WTC11 (cell line): ENCODE measurements at places on chromosomes 6 and 20. TPM values are rescaled to one million over a fixed set of nuclear protein-coding genes. Genes with fewer than 3 reads are reported as not detected.

DNA sequence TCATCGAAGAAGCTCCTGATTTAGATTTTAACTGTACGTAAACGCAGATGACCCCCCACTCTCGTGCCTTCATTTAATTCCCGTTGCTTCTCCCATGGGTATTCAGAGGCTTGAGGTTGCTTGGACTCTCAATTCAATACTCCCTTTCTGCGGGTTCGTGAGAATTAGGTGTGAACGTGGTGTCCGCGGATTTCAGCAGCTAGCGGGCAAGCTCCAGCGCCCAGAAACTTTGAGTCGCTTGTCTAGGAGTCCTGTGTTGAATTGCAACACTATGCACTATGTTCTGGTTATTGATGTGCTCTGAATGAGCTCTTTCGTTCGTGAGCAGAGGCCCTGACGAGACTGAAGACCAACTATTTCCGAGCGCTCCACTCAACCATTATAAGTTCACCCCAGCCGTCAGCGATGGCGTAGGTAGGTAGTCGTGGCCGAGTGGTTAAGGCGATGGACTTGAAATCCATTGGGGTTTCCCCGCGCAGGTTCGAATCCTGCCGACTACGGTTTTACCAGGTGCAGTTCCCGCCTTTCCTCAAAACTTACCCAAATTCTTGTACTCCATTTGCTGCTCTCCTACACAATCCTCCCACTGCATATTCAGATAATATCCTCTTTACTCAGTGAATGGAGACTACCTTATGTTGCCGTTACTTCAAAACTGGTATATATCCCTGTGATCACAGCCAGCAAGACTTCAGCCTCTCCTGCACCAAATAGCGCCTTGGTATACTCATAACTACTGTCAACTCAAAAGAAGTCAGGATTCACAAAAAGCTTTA lies 72.6 kb upstream of the ZNF184 start:
- H3K27me3 ChIP-seq: peaks cover 30% of the 10 kb centered on the region
- DNase-seq: peak; percentile 92
- no peaks in the 10 kb centered on the region for H3K36me3 ChIP-seq
- H3K4me3 ChIP-seq: peak overlapping the region; percentile 96

The TGM3 gene
- 0.07 to 0.11 TPM in 2 of 3 replicates, not detected in the other for total RNA-seq

The OPN5 gene
- total RNA-seq: not detected in 3 replicates

- peaks cover 34% of the 10 kb centered on the region for H3K4me1 ChIP-seq
- H3K27me3 ChIP-seq: peaks cover 10% of the 10 kb centered on the region
- H3K27ac ChIP-seq: peak within 1 kb of the TSS; percentile 65; the same call in 1 of the 2 replicates
- DNase-seq: peak; percentile 75
- H3K4me3 ChIP-seq: peak within 1 kb of the TSS; percentile 81
Observed at GRCh38 chr6:99349171-99350141, at the start of gene FAXC. FAXC (minus strand) TSS chr6:99349674; CDS start chr6:99349372, 302 bp downstream.

DNA sequence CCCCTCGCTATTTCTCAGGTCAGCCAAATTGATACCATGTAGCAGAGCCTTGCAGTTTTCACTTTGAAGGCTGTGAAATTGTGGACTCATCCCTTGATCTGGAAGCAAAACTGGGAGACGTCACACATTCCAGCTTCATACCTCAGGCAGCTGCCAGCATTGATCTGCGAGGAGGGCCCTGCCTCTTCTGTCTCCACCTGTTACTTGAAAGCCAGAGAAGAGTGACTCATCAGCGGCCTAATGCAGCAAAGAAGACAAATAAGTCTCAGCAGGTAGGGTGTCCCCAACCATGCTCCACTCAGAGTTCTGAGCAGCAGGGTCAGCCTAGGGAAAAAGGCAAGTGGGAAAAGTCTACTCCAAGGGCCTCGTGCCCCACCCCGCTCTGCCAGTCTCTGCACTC lies 69.4 kb upstream of the BMP2 start:
- H3K27ac ChIP-seq: peak overlapping the region; percentile 87
- H3K4me3 ChIP-seq: no peak overlapping the region
- no peaks in the 10 kb centered on the region for H3K27me3 ChIP-seq
- H3K4me1 ChIP-seq: peaks cover 24% of the 10 kb centered on the region
- peak; percentile 21 for DNase-seq

DNA sequence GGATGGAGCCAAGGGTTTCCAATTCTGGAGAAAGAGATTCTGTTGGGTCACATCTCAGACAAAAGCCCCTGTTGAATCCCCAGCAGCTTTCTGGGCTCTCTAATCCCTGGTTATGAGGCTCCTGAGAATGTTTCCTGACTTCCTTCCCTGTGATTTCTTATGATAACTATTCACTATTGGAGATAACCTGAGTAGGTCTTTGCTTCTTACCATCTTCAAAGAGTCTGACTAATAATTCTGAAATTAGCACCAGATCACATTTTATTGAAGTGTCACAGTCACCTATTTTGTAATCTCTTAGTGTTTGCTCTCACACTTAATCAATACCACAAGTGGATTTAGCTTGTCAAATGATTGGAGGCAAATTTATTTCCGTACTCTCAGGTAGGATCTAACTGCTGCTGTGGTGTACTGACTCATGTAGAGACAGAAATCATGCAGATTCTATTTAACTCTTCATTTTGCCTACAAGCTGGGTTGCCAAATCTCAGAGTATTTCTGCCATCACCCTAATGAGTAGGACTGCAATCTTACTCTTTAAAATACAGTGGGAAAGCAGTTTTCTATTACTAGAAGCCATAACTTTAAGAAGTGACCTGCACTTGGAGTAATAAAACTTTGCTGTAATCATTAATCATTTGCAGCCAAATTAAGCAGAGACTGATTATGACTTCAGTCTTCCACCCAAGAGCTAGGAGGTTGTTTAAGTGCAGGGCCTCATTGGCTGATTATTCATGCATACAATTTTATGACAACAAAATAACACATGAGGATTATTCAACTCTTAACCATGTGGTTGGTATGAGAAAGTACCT lies 422.1 kb downstream of the EPM2A start:
- H3K4me3 ChIP-seq: no peak overlapping the region
- peaks cover 5% of the 10 kb centered on the region; the same call in 1 of the 2 replicates for H3K4me1 ChIP-seq
- DNase-seq: no peak
- peaks cover 2% of the 10 kb centered on the region; the same call in 1 of the 2 replicates for H3K27me3 ChIP-seq

The PTK7 gene
- 151 to 165 TPM (median 160 TPM) in 3 replicates for total RNA-seq

- no peak for DNase-seq
- H3K4me3 ChIP-seq: no peak overlapping the region
- H3K4me1 ChIP-seq: peaks cover 16% of the 10 kb centered on the region
- H3K36me3 ChIP-seq: no peaks in the 10 kb centered on the region
- no peaks in the 10 kb centered on the region for H3K27me3 ChIP-seq
- no peak overlapping the region for H3K27ac ChIP-seq
Observed at GRCh38 chr6:70998148-70998547, 41.3 kb upstream of the B3GAT2 start.

DNA sequence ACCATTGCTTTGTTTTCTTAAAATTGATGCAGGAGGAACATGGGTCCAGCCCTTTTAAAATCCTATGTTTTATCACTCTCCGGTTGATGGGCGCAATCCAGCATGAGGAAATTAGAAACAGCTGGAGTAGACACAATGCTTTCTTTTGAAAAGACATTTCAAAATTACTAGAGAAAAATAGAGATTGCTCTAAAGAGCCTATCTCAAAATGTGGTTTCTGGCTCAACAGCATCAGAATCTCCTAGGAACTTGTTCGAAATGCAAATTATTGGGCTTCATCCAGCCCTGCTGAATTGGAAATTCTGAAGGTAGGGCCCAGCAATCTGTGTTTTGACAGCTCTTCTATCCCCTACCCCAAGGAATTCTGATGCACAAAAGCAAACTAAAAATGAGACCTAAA lies 190.8 kb upstream of the BMP2 start:
- no peak overlapping the region for H3K4me3 ChIP-seq
- H3K27ac ChIP-seq: no peak overlapping the region
- no peaks in the 10 kb centered on the region for H3K4me1 ChIP-seq
